Colonic mucosa (tissue), 4 donors: ENCODE measurements at places on chromosomes 6 and 20. TPM values are rescaled to one million over a fixed set of nuclear protein-coding genes. Genes with fewer than 3 reads are reported as not detected.

GRCh38 chr20:8809107-8809953 lies 259.6 kb upstream of the PLCB4 start:
- no peak for DNase-seq
- H3K27ac ChIP-seq: no peak overlapping the region
- H3K4me3 ChIP-seq: no peak overlapping the region

DNA sequence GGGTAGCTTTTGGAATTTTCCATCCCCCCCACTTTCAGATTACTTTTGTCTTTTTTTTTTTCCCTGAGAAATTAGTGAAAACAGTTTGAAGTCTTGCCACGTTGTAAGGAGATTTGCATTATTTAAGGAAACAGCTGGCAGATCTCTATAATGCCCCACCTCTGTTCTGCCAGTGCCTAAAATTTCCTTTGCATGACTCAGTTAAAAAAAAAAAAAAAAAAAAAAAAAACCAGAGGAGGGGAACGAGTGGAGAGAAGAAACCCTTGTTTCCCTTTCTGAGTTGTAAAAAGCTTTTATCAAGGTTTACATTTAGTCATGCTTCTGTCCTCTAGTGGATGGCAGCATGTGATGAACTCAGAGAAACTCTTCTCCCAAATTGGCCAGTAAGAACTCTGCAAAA lies 33.5 kb downstream of the CARMIL1 start:
- H3K36me3 ChIP-seq: no peaks in the 10 kb centered on the region
- no peak overlapping the region for H3K4me3 ChIP-seq
- no peak for DNase-seq
- no peak overlapping the region for H3K27ac ChIP-seq
- H3K27me3 ChIP-seq: no peaks in the 10 kb centered on the region

DNA sequence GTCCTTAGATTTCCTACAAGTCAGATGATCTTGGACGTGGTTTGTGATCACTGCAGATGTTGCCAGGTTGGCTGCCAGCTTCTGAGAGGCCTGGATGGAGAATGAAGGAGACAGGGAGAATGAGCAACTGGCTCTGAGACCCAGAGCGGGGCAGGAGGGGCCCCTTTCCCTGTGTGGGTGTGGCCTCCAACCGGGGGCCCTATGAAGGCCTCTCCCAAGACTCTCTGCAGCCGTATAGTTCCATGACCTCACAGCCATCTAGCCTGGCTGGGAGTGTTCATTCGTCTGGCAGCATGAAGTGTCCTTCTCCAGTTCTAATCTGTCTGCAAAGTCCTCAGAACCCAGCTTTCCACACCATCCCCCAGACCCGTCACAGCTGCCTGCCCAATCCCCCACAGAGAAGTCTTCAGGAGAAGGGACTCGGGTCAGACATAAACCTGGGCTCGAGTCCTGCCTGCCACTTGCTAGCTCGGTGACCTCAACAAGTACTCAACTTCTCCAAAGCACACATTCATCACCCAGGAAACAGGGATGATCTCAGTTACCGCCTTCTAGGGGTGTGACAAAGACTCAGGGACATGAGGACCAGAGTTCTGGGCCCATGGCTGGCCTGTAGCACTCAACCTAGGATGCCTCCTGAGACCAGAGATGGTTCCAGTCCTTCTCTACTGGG lies 122.6 kb downstream of the EDN3 start:
- H3K36me3 ChIP-seq: no peaks in the 10 kb centered on the region
- no peak overlapping the region for H3K27ac ChIP-seq
- no peaks in the 10 kb centered on the region for H3K27me3 ChIP-seq
- H3K4me3 ChIP-seq: no peak overlapping the region

- H3K27me3 ChIP-seq: no peaks in the 10 kb centered on the region
- no peak for DNase-seq
- H3K4me3 ChIP-seq: no peak overlapping the region
- H3K27ac ChIP-seq: no peak overlapping the region
- H3K36me3 ChIP-seq: no peaks in the 10 kb centered on the region
- H3K4me1 ChIP-seq: no peaks in the 10 kb centered on the region
Measured at GRCh38 chr6:20112841-20113240, 99.4 kb downstream of the MBOAT1 start.

- H3K27ac ChIP-seq: no peak overlapping the region
- H3K4me3 ChIP-seq: no peak overlapping the region
- H3K27me3 ChIP-seq: no peaks in the 10 kb centered on the region
- H3K36me3 ChIP-seq: no peaks in the 10 kb centered on the region
- no peak for DNase-seq
Measured at GRCh38 chr6:89270951-89271721, 44.0 kb downstream of the GABRR2 start.

The VSTM2L gene
- 1.5 TPM for total RNA-seq

DNA sequence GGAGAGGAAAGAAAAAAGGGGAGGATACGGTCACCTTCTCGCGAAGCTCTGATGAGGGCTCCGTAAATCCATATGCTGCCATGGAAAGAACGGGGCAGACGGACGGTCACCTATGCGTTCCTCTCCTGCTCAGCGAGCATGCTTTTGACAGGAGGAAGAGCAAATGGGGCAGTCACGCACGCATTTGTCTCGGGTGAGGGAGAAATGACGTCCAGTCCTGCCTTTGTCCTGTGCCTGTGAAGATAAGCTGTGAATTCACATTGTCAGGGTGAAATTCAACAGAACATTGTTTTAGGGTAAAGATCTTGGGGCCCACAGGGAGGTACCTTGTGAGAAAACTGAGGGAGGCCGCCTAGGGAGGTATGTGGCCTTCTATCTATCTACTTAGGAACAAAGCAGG lies 83.8 kb downstream of the IRF4 start:
- no peaks in the 10 kb centered on the region for H3K36me3 ChIP-seq
- no peak overlapping the region for H3K4me3 ChIP-seq
- no peaks in the 10 kb centered on the region for H3K27me3 ChIP-seq
- H3K27ac ChIP-seq: no peak overlapping the region
- DNase-seq: no peak

DNA sequence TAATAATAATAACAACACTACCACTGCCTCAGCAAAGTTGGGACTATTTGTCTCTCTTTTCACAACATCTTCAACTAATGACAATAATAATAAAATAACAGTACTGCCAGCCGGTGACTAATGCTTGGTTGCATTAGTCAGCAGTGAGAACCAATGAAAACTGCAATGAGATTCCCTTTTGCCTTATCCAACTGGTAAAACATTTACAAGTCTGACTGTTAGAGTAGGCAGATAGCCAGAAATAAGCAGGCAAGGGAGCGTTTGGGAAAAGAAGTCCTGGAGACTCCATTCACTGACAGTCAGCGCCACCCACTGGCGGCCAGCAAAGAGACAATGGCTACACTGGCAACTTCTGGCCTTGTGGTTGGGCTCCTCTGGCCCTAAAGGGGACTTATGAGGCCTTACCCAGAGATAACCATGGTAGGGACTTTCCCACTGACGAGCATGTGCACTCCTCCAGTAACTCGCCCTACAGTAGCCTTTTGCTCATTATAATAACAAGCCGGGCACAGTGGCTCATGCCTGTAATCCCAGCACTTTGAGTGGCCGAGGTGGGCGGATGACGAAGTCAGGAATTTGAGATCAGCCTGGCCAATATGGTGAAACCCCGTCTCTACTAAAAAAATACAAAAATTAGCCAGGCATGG lies 3.4 kb upstream of the NSFL1C start:
- H3K27ac ChIP-seq: peak overlapping the region; percentile 55
- H3K27me3 ChIP-seq: no peaks in the 10 kb centered on the region
- no peaks in the 10 kb centered on the region for H3K36me3 ChIP-seq
- peaks cover 24% of the 10 kb centered on the region for H3K4me1 ChIP-seq
- H3K4me3 ChIP-seq: no peak overlapping the region

The PRR18 gene
- not detected for total RNA-seq
